CD4-positive, alpha-beta T cell treated with Interleukin-6 at 100 ng/mL for 8 hours (primary cell): ENCODE measurements at places on chromosomes 5 and 9.

DNA sequence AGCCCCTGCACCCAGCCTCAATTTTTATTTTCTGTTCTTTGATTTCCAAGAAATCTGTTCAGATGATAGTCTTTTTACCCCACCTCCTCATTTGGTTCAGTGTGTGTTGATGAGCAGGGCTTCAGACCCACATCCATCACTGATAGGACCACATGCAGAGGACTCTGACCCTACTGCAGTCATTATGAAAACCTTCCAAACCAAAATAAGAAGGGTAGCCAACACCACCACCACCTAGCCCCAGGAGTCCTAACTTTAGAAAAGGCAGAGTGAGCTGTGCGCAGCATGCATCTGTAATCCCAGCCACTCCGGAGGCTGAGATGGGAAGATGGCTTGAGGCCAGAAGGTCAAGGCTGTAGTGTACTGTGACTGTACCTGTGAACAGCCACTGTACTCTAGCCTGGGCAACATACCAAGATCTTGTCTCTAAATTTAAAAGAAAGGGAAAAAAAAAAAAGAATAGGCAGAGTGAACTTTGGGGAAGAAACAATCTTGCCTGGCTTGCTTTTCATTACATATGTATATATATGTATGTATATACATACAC is 13.0 kb downstream of the CDKN2AIPNL start:
- no peak for DNase-seq

GRCh38 chr5:138911441-138911840 is 36.3 kb upstream of the LRRTM2 start:
- DNase-seq, result no peak

- DNase-seq, result no peak
Observed at GRCh38 chr9:123795336-123795735, 134.6 kb downstream of the DENND1A start.

DNA sequence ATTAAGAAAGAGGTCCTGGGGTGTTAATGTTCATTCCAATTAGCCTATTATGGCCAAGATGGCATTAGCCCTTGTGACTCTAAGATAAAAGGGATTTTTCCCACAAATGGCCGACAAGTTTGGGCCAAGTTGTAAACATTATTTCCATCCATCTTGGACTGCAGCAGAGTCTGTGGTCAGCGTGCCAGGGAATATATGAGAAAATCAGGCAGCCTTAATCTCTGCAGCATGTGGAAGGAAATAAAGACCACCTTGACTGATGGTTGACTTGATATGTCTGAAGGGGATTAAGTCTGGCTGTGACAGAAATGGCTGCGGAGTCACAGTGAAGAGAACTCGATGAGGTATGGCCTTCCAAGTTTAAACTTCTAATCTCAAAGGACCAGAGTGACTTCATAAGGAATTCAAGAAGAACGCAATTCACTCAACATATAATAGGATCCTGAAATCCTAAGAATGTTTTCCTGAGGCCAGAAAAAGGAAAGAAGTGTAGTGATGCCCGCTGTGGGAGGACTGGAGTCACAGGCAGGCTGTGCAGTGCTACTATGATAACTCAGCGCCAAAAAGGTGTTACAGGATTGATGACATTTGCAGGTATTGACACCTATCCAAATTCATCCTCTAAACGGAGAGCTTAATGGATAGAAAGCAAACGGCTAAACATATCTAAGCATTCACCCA is 287.1 kb downstream of the SEC61B start:
- no peak for DNase-seq

DNA sequence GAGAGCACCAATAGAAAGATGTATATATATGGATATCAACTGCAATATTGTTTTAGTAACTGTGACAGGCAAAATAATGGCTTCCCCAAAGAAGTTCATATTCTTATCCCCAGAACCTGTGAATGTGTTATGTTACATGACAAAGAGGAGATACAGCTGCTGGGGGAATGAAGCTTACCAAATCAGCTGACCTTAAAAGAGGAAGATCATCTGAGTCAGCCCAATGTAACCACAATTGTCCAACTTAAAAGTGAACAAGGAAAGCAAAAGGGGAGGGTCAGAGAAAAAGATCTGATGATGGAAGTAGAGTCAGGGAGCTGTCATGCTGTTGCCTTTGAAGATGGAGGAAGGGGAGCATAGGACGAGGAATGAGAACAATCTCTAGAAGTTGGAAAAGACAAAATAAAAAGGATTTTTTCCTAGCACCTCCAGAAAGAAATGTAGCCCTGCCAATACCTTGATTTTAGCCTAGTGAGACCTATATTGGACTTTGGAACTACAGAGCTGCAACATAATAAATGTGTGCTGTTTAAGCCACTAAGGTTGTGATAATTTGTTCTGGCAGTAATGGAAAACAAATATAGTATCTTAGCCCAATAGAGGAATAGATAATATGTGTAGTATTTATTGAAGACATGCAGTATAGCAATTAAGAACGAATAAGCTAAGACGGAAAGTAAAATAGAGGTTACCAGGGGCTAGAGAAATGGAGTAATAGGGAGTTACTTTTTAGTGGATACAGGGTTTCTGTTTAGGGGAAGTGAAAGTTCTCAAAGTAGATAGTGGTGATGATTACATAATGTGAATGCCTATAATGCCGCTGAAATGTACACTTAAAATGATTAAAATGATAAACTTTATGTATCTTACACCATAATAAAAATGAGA is 115.9 kb downstream of the PIK3R1 start:
- DNase-seq, result no peak

DNA sequence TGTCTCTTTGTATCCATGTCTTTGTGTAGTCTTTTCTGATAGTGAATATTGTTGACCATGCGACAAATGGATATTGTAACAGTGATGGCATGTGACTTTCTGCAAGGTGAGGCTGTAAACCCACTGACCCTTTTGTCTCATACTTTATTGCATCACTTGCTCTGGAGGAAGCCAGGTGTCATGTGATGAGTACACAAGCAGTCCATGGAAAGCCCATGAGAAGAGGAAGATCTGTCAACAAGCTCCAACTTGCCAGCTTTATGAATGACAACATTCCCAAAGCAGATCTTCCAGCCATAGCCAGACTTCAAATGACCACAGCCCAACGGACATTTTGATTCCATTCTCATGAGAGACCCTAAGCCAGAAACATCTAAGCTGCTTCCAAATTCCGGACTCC is 450.1 kb upstream of the ACTBL2 start:
- no peak for DNase-seq

- no peak for DNase-seq
Observed at GRCh38 chr5:89936576-89936975, 473.0 kb downstream of the CETN3 start.

DNA sequence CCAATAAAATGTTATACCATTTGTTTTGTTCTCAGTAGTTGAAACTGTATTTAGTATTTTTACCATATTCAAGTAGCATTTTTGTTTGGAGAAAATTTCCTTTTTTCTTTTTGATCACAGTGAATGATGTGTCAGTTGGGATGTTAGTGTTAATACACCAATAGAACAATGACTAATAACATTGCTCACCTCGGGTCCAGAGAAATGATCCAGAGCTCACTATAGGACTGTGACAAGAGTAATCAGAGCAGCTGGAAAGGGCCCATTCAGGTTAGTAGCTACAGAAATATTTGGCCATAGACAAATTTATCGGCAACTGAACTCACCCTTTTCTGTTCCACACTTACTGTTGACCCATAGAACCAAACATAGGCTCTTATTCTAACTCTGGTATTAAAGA is 989.2 kb downstream of the TLE4 start:
- no peak for DNase-seq

DNA sequence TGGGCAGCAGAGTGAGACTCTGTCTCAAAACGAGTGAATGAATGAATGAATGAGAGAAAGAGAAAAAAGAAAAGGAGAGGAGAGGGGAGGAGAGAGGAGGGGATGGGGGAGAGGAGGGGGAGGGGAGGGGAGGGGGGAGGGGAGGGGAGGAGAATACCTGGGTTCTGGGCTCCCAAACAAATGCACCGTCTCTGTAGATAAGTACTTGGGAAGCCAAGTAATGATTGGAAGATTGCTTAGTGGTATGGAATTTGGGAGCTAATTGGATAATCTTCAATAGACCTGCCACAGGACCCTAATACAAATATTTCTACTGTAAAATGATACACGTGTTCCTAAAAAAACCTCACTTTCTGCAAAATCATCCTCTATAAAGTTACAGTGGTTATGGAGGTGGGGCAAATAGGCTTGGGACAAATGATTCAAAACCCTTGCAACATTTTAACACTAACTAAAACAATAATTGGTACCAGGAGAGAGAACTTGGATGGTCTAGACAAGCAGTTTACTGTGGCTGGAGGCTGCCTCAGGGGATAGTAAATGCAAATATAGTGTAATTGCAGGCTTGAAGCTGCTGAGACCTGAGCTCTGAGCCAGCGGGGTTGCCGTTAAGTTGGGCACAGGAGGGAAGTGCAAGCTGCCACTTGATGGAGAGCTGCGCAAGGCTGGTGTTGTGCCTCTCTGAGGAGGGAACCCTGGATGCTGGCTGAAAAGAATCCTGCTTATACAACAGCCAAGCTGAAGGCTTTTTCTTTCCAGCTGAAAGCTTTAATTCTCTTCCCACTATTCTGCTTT is 3.5 kb downstream of the HEMGN start:
- DNase-seq, result no peak
